SHP77 treated with DMSO at 0.1 percent for 48 hours (cell line): ENCODE measurements at places on chromosomes 7 and 10.
A peak's percentile ranks its signal among the peaks of the same experiment; 100 is the strongest.

GRCh38 chr7:65980478-65981250 is 1.3 kb downstream of the GUSB start:
- DNase-seq = no peak

GRCh38 chr10:129760003-129760315 is 204.1 kb downstream of the EBF3 start:
- no peak for DNase-seq

DNA sequence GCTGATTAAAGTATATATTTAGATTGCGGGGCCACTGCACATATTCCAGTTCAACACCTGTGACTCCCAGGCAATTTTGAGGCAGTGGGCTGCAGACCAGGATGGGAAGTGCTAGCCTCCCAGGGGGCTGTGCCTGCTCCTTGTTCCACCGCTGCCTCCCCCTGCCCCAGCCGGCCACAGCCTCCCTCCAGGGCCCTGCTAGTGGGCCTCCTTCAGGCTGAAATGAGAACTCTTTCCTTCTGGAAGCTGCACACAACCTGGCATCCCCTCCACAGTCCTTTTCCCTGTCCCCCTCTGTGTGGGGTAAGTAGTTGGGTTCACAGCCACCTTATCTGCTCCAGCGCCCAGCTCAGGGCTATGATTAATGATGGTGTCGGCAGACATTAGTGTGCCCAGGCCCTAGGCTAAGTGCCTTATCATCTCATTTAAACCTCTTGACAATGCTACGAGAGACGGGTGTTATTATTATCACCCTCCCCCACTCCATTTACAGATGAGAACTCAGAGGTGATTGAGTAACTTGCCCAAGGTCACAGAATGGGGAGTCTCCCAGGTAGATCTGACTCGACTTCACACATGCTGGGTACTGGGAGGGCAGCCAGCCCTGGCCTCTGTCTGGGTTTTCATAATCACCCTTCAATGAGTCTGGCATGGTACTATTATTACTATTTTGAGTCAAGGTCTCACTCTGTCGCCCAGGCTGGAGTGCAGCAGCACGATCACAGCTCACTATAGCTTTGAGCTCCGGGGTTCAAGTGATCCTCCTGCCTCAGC is 10.8 kb upstream of the SFRP5 start:
- DNase-seq = no peak

DNA sequence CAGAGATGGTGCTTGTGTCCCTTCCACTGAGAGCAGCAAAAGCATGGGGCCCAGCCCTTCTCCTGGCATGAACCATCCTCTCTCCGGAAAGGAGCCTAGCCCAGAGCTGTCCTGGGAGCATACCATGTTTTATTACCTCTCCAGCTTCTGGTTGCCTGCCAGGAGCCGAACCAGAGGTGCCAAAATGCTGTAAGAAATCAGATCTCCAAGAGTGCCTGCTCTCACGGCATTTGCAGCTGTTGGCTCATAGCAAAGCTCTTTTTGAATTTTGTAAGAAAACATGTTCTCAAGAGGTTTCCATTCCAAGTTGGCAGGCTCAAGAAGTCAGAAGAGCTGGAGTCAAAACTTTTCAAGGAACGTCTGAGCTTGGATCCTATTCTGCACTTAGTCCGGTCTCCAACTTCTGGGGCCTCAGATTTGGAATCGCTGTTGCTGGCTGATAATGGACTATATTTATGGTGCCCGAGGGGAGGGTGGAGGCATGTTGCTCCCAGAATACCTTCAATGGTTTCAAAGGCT is 211.7 kb upstream of the MKI67 start:
- no peak for DNase-seq

GRCh38 chr7:11538751-11539299 is 293.2 kb downstream of the THSD7A start:
- no peak for DNase-seq

- no peak for DNase-seq
Measured at GRCh38 chr10:6542999-6543430, 37.1 kb downstream of the PRKCQ start.

DNA sequence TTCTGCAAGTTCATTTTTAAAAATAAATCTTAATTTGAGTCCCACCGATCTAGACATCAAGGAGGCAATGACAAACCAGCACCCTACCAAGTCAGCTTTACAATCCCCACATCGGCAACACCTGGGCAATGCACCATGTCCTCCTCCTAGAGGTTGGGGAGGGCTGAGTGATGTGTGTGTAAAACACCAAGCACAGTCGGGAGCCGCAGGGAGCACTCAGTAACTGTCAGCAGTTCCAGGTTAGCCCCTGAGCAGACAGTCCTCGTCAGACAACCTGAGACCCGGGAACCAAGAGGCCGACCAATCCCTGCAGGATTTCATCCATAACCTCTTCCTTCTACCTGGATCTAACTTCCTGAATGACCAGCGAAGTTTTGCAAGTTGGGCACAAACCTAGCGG is 15.9 kb upstream of the C10orf120 start:
- no peak for DNase-seq

GRCh38 chr10:15843695-15844094 is 16.6 kb downstream of the MINDY3 start:
- no peak for DNase-seq

DNA sequence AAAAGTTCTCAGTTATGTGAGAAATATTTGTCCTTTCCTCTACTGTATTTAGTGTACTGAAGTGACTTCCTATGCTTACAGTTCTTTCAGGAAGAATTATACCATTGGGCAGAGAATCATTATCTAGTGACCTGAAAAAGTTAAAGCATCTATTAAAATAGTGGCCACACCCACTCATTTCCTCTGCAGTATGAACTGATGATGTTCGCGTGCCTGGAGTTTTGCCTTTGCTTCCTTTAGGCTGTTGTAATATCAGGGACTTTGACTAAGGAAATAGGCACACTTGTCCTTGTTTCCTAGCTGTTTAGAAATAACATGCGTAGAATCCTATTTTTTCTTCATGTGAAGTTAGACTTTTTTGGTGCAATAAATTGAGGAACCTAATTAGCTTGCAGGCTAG is 100.7 kb downstream of the ZMYND11 start:
- no peak for DNase-seq

- peak; percentile 54 for DNase-seq
Measured at GRCh38 chr7:48109848-48110663, 21.0 kb downstream of the UPP1 start.

DNA sequence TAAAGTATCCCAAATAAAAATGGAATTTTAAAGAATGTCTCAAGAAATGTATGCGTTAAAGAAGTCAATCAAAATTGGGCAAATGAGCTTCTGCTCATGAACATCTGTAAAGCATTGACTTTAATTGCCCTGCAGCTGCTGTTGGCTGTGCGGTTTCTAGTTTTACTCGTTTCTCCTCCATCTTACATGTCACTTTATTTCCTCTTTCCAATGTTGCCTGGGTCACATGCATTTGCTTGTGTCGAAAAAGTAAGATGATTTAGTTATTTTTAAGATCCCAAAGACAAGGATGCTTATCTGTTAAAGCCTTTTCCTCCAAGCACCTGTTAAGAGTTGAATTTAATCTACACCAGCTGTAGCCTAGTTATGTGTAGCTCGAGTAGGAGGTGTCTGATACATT is 310.4 kb downstream of the EXOC4 start:
- DNase-seq = no peak

- DNase-seq = no peak
Measured at GRCh38 chr10:113960617-113961181, 83.0 kb upstream of the ADRB1 start.

- DNase-seq = no peak
Measured at GRCh38 chr7:30433082-30433481, 45.5 kb downstream of the NOD1 start.

- DNase-seq = no peak
Measured at GRCh38 chr7:140333223-140333622, 65.1 kb downstream of the SLC37A3 start.

- no peak for DNase-seq
Measured at GRCh38 chr10:48502791-48503190, 102.1 kb downstream of the ARHGAP22 start.

DNA sequence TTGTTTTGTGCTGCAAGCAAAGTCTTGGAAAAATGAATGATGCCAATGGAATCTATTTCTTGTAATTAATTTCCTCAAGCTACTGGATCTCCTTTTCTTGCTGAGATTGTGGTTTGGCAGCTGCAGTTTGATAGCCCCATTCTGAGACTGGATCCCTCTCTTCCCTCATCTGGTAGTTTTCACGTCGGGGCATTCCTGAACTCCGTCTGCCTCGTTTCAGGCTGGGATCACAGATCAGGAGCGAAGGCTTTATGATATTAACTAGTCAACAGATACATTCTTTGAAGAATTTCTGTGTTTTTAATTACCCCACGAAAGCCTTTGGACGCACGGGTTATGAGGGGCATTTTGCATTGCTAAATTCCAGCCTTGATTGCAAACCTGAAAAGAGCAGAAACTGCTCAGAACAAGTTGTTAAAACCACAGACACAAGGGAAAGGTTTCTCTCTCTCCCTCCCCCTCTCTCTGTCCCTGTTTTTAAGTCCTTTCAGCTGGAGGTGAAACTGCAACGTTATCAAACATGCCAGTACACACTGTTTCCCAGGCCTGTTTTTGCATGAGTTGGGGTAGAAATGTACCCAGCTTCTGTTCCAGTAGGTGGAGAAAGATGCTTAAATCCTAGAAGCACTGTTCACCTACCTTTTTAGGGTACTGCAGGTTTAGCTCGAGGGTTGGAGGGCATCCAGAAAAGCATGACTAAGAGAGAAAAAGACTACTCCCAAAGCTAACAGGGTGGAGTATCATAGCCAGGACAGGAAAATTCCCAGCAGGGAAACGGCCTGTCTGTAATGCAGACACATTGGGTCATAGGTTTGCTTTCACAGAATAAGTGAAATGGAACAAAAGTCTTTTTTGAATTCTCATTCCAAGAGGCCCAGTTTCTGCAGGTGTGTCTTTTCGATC is 124.3 kb downstream of the CUX1 start:
- no peak for DNase-seq

GRCh38 chr7:26156451-26157420 is 4.7 kb downstream of the NFE2L3 start:
- DNase-seq = no peak

DNA sequence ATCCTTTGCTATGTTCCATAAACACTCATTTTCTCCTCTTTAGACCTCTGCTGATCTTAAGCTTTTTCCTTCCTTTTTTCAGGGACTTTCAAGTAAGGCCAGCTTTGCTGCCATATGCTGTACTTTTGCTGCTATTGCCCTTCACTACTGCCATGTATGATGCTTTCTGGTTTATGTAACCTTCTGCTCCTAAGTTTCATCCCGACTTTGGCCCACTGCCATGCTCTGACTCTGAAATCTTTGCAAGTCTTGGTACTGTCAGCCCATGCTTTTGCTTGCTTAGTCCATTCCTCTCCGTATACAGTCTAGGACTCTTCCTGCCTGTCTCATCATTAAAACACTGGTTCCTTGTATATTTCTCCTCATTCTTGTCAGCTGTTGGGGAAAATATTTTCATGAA is 152.4 kb downstream of the RNF133 start:
- no peak for DNase-seq

GRCh38 chr7:43856996-43857395 is 12.3 kb downstream of the MRPS24 start:
- no peak for DNase-seq

DNA sequence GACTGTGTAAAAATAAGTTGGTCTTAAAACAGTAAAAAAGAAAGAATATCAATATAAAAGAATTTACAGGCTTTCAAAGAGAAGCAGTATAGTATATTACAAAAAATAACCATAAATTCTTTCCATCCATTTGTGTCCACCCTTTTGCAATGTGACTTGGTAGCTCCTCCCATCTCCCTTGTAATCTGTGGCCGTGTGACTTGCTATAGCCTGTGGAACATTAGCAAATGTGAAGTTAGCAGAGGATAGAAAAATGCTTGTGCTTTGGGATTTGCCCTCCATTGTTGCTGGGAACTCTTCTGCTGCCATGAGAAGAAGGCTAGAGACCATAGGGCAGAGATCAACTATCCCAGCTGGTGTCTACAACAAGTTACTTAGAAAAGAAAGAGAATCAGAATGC is 30.2 kb downstream of the KLHL7 start:
- no peak for DNase-seq

- no peak for DNase-seq
Measured at GRCh38 chr7:87506246-87507180, 31.0 kb upstream of the ABCB4 start.

GRCh38 chr7:13904689-13905088 is 84.8 kb downstream of the ETV1 start:
- no peak for DNase-seq

- no peak for DNase-seq
Measured at GRCh38 chr10:44383749-44384600, 922 bp downstream of the CXCL12 start.

GRCh38 chr10:110735620-110736027 is 91.5 kb downstream of the RBM20 start:
- no peak for DNase-seq

- no peak for DNase-seq
Measured at GRCh38 chr10:2246747-2247146, 509.4 kb upstream of the ADARB2 start.

DNA sequence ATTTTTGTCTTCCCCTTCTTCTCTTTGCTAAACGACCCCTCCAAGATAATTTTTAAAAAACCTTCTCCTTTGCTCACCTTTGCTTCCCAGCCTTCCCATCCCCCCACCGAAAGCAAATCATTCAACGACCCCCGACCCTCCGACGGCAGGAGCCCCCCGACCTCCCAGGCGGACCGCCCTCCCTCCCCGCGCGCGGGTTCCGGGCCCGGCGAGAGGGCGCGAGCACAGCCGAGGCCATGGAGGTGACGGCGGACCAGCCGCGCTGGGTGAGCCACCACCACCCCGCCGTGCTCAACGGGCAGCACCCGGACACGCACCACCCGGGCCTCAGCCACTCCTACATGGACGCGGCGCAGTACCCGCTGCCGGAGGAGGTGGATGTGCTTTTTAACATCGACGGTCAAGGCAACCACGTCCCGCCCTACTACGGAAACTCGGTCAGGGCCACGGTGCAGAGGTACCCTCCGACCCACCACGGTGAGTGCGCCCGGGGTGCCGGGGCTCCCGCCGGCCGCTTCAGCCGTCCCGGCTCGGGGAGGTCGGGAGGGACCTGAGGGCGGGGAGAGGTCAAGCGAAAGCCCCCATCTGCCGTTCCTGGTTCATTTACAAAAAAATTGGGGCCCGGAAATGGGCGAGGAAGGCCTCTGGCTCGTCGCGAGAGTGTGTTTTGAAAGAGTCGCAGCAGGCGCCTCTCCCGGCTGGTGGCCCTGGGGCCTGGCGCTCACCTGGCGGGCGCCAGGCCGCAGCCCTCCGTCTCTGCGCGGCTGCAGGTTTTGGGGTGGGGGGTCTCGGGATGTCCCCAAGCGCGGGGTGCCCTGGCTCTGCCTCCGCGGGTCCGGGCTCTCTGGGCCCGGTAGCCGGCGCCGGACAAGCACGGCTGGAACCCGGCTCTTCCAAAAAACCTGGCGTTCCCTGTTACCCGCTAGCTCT is 1.2 kb downstream of the GATA3 start:
- no peak for DNase-seq

DNA sequence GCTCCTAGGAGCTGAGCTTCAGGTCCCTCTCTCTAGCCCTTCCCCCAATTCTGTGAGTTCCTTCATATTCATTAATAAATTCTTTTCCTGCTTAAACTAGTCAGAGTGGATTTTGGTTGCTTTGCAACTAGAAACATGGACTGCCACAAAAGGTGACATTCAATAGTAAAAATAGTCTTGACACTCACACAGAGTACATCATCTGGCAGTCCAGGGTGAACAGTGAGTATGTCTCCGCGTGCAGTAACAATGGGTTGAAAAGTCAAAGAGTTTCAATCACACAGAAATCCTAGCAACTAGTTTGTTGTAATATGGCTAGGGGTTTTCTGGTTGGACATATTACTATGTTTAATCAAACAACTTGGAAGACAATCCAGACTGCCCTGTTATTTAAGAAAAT is 168.8 kb upstream of the TBX20 start:
- DNase-seq = no peak

GRCh38 chr10:130022086-130022485 is 58.0 kb upstream of the EBF3 start:
- DNase-seq = no peak
